ENCODE measurements at places on chromosomes 3 and 15.

DNA sequence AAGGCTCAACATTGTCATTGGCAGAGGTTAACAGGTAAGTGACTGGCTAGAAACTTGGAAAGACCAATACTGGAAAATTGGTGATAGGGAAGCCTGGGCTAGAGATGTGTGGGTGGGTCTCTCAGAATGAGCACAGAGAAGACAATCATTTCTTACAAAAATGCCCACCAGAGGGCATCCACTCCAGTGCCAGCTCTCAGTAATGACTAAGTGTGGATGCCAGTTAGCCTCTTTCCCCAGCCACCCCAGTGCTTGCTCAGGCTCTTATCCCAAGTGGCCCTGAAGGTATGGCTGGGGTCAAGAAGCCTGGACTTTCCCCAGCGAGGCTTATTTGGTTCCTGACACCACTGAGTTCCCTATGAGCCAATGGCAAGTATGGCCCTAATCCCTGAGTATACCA lies 115.9 kb upstream of the ST8SIA2 start:
- no peak for DNase-seq

DNA sequence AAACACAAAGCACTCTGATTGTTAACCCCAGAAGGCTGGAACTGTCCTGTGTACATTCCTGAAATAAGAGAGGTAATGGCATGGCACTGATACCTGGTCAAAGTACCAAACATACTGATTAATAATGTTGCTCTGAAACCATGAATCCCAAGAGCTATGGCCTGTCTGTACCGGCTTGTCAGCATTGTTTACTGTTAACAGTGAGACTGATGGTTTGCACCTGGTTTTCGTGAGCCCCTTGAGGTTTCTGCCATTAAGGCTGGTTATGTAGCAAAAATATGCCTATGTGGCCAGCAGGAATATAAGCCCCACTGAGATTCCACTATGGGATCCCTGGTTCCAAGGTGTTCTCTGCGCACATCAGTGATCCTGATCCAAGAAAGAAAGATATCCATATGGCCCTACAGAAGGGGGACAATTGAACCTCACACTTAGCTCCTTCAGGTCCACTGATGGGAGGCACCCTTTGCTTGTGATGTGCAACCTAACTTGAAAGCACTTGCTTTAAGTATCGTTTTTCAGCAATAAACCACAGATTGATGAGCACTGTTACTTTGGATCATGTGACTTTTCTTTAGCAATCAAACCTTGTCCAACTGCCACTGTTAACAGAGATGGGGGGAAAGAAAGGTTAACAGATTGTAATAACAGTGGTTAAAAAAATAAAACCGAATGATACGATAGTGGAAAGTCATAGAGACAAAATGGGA lies 65.2 kb downstream of the TBL1XR1 start:
- DNase-seq, result no peak

- DNase-seq, result no peak
These were observed 66.0 kb downstream of the DNAJB8 start for GRCh38 chr3:128400671-128401070.

DNA sequence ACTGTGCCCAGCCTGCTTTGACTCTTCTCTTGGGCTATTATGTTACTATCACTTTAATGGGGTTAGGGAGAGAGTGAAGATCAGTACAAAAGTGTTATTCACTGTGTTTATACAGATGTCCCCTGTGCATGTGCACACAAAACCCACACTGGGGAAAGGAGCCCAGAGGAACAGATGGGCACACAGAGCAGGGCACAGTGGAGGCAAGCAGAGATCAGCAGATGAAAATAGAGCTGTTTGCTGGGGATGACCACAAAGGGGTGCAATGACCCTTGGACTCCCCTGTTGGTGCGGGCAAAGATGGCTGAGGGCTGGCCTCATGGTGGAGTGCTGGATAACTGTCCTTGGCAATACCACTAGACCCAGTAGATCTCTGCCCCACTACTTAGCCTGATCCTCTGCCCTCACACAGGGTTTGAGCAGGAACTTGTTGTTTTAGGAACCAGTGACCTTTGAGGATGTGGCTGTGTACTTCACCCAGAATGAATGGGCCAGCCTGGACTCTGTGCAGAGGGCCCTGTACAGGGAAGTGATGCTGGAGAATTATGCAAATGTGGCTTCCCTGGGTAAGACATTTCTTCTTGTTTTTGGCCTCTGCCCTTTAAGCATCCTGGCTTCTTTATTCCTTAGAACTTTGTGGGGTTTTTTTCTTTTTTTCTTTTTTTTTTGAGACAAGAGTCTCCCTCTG lies 5.3 kb downstream of the ZNF620 start:
- no peak for DNase-seq
